Dorsolateral prefrontal cortex (tissue), 122 donors: ENCODE measurements at places on chromosomes 3 and 15.
A peak's percentile ranks its signal among the peaks of the same experiment; 100 is the strongest.

GRCh38 chr3:39491733-39492350, 24.4 kb downstream of the MOBP start:
- no peak for DNase-seq

DNA sequence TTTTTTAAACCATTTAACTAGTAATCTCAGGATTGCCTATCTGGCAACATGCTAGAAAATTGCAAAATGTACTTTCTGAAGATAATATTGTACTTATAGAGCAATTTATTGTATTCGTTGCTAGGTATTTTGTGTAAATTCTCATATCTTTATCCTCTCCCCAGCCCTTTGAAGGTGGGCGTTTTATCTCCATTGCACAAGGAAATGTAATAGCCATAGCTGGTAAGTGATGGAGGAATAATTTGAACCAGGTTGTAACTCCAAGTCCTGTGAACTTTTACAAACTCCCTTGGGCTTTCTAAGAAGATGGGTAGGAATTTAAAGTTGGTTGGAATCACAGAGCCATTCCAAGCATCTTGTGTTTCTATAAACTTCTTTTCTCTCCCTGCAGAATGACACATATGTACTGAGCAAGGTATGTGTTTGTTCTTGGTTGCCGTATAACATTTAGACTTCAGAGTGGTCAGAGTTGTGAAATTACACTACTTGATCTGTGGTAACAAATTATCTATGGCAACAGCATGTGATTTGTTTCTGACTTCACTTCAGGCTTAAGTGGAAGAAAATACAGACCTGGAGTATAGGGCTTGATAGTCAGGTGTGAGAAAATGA, 170.9 kb downstream of the AKAP13 start:
- DNase-seq, result no peak

- no peak for DNase-seq
These were observed 117.5 kb upstream of the PTPRG start for GRCh38 chr3:61443886-61444285.

- DNase-seq, result no peak
These were observed 54.5 kb downstream of the KIF9 start for GRCh38 chr3:47228088-47228487.

GRCh38 chr3:82133070-82133606, 371.7 kb upstream of the GBE1 start:
- DNase-seq, result peak; percentile 18

DNA sequence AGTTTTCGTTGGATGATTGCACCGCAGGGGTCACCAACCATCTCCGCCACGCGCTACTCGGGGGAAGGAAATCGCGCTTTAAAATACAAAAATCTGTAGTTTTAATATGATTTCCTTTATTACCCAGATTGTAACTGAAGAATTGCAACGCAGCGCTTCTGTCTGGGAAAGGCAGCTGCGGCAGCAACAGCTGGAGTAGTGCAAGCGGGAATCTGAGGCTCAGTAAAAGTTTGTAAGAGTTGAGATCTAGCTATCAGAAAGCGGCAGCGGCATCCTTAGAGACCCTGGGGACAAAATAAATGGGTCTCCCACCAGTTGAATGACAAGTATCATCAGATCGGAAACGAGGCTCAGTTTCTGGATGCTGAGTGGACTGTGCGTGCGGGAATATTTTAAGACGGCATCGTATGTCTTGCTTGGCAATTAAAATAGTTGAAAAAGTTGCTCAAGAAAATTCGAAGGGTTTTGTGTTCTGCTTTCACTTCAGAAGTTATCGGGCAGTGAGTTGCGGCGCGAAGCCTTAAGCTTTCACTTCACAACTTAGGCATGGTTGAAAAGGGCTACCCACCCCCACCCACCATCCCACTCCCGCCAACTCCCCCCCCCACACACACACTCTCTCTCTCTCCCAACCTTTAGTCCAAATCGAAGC, 2.7 kb downstream of the MECOM start:
- no peak for DNase-seq

GRCh38 chr3:76352511-76353284, 567.3 kb upstream of the ZNF717 start:
- no peak for DNase-seq

DNA sequence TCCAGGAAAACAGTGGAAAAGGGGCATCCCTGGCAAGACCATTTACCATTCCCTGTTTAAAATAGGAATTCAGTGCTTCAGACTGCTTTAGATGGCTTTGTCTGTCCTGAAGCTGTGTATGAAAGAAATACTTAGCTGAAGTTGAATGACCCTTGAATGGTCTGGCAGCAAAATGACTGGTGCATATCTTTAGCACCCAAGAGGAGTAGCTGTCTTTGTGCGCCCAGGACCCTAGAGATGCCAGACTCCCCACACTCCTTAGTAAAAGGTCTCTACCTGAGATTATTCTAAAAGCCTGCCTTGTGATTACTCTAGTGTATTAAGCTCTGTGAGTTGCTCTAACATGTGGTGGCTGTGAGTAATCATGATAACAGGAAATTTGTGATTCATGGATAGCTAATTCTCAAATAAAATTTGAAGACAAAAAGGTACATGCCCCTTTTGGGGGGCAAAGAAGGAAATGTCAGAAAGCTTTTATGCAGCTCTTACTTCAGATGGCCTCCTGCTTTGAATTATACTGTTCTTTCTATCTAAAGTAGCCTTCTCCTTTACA, 3.2 kb downstream of the MAPKBP1 start:
- no peak for DNase-seq

- no peak for DNase-seq
These were observed 171.5 kb downstream of the LRTM1 start for GRCh38 chr3:54756330-54756731.

DNA sequence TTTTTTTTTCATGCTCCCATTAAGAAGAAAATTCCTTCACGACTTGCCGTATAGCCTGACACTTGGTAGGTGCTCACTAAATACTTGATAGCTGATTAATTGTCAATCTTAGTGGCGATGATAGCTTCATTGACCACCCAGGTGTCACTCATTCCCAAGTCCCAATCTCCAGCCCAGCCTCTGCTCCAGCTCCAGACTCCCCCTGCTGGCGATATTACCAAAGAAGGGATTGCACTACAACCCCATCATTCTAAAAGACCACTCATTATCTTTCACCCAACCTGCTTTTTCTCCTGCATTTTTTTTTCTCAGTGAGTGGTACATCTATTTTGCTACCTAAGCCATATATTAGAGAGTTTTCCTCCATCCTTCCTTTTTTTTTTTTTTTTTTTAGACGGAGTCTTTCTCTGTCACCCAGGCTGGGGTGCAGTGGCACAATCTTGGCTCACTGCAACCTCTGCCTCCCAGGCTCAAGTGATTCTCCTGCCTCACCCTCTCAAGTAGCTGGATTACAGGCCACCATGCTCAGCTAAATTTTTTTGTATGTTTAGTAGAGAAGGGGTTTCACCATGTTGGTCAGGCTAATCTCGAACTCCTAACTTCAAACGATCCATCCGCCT, 19.5 kb upstream of the COMMD2 start:
- no peak for DNase-seq

DNA sequence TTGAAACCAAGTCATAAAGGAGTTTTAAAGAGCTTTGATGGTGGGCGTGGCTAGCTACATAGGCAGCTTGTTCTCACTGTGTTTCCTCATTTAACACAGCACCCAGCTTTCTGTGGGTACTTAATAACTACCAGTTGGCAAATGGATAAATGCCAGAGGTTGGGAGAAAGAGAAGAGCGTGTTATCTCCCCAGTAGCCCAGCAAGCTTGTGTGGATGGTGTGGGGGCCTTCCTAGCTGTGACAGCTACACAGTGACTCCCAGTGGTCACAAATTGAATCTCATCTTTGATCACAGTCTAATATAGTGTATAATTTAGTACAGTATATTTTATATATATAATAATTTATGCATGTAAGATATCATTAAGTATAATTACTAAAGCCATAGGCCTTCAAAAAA, 984.1 kb downstream of the EPHA3 start:
- DNase-seq, result peak; percentile 41

DNA sequence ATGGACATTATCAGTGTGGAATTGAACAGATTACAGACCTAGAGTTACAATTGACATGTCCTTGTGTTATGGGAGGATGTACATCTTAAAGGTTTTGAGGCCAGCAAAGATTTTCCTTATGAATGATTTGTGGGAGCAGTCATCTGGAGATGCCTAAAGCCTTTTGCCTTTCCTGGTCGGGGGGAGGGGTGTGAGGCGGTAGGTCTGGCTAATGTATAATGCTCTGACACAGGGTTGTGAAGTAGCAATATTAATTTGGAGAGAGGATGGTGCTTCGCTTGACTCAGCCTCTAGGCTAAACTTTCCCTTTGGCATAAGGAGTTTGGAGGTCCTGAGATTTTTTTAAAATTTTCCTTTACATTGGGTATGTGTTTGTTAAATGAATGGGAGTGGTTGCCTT, 23.3 kb downstream of the FBXO22 start:
- DNase-seq, result no peak

GRCh38 chr15:41799488-41799805, 25.2 kb downstream of the MAPKBP1 start:
- no peak for DNase-seq

- DNase-seq, result no peak
These were observed 502.4 kb downstream of the LPP start for GRCh38 chr3:188656196-188656982.

GRCh38 chr3:187198490-187198889, 1.2 kb downstream of the RTP1 start:
- no peak for DNase-seq

GRCh38 chr3:45580112-45580765, 14.3 kb upstream of the LIMD1 start:
- DNase-seq, result no peak

- DNase-seq, result no peak
These were observed 60.0 kb upstream of the SEC13 start for GRCh38 chr3:10380906-10381305.

DNA sequence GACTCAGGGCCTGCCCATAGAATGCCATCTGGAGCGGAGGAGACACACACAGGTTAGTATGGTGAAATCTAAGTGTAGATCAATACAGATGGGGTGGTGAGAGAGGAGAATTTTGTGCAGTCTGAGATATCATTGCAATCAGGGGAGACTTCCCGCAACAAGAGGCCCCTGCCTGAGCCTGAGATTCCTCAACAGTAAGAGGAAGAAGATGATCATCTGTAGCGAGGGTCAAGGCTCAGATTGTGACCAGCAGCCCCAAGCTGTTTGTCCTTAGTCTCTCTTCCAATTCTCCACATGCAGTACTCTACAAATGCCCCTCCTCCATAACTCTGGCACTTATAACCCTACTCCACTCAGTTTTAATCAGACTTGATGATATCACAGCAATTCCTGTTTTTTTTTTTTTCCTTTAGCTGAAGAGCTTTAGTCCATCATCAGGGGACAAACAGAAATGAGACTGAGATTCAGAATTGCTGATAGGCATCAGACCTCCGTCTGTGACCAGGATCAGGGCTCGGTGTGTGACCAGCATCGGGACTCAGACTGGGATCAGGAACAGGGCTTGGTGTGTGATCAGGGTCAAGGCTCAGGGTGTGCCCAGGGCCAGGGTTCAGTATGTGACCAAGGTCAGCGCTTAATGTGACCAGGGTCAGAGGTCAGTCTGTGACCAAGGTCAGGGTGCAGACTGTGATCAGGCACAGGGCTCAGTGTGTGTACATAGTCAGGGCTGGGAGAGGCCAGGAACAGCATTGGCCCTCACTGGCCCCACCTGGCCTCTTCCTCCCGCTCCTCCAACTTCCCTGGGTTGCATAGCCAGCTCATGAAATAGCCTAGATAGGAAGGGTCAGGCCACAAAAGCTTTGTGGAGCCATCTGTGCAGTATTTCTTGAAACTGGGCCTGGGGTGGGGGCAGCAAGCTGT, 14.1 kb downstream of the LOXL1 start:
- DNase-seq, result no peak

DNA sequence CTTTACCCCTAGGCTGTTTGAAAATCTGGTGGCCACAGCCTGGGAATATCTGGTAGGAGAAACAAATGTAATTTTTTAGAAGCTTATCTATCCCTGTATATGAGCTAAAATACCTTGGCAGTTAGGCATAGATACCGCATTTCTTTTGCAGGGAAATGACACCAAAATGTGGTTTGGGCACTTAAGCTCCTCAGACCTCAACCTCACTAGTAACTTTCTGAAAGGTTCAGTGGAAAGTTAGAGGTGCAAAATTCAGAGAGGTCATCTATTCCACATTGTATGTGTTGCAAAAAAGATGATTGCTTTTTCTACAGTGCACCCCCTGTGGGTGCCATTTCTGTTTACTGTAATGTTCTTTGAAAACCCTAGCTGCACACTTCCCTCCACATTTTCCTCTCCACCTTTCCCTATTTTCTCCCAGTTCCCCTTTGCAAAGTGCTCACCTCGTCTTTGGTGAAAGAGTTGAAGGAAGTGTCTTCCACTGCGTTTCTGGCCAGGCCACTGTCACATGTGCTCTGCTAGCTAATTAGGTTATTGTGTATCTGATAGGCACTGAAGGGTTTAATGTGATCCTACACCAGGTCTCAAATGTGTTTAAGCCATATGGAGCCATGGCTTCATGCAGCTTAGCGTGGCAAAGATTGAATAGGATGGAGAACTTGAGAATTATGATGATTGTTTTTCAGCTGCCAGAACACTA, 1.3 kb downstream of the SACM1L start:
- DNase-seq, result no peak

- DNase-seq, result peak; percentile 91
These were observed at the start of gene ATRIP for GRCh38 chr3:48446425-48447193. ATRIP (plus strand) TSS chr3:48446737; CDS start chr3:48446846, 109 bp downstream.

- no peak for DNase-seq
These were observed 116.9 kb upstream of the ARPP21 start for GRCh38 chr3:35522450-35522849.

DNA sequence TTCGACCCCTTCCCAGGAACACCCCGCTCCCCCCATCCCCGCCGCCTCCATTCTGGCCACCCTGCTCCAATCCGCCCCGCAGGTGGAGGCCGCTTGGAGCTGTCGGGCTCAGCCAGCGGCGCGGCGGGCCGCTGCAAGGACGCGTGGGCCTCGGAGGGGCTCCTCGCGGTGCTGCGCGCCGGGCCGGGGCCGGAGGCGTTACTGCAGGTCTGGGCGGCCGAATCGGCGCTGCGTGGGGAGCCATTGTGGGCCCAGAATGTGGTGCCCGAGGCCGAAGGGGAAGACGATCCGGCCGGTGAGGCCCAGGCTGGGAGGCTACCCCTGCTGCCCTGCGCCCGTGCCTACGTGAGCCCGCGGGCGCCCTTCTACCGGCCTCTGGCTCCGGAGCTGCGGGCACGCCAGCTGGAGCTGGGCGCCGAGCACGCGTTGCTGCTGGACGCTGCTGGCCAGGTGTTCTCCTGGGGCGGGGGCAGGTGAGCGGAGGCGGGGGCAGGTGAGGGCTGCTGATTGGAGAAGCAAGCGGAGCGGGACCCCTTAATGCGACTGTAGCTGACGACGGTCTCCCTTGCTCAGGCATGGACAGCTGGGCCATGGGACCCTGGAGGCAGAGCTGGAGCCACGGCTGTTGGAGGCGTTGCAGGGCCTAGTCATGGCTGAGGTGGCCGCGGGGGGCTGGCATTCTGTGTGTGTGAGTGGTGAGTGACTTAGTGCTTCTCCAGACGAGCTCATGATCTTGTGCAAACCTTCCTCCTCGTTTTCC, 2.5 kb downstream of the RCCD1 start:
- peak; percentile 63 for DNase-seq

DNA sequence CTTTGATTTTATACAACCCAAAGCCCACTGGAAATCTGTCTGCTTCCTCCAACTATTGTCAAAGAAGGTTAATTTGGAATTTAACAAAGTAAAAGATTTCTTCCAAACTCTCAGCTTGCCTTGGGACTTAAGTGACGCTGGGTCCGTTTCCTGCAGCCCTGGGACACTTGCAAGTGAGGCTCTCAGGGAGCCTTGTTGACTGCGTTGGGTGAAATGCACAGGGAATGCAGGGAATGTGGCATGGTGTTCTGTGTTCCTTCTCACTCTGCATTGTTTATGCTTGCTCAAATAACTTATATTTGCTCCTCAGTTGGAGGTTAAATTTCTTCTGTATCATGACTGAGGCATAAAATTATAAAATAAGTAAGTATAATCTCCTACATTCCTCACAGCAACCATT, 60.9 kb upstream of the TJP1 start:
- DNase-seq, result no peak
